ENCODE measurements at places on chromosomes 12 and 14.

GRCh38 chr14:89767861-89768268, 186.7 kb downstream of the EFCAB11 start:
- peak; percentile 56 for DNase-seq

DNA sequence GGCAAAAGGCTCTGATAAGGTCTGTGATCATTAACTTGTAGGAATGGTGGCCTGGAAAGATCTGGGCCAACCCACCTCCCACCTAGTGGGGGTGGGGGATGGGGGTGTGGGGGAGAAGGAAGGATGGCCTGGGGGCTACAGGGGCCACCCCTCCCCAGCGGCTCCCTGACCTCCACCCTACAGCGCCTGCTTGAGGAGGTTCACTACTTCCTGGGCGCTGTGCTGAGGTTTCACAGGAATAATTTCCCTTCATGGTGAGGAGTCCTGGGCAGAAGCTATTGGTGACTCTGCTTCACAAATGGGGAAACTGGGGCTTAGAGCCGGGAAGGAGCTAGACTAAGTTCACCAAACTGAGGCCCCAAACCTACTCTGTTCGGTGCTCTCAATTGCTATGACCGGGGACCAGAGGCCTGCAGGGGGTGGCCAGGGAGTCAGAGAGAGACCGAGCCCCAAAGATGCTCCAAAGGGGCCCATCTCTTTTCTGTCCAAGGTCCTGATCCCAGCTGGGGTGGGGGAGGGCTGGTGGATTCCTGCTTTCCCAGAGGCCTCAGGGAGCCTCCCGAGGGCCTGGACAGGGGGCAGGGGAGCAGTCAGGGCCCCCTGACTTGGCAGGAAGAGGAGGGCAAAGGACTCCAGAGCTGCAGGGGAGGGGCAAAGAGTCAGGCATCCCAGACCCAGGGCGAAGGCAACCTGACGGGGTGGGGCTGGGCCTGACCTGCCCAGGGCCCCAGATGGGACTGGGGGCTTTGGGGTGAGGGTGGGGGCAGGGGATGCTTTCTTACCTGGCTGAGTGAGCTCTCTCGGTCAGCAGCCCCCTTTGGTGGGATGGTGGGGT, 1.7 kb downstream of the HNF1A start:
- DNase-seq = no peak

DNA sequence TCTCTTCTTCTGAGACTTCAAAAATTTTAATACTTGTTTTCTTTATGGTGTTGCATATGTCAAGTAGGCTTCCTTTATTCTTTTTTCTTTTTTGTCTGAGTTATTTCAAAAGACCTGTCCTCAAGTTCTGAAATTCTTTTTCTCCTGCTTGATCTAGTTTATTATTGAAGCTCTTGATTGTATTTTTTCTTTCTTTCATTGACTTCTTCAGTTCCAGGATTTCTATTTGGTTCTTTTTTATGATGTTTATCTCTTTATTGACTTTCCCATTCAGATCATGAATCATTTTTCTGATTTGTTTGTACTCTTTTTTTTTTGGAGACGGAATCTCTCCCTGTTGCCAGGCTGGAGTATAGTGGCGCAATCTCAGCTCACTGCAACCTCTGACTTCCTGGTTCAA, 34.1 kb downstream of the IFT43 start:
- DNase-seq = no peak

DNA sequence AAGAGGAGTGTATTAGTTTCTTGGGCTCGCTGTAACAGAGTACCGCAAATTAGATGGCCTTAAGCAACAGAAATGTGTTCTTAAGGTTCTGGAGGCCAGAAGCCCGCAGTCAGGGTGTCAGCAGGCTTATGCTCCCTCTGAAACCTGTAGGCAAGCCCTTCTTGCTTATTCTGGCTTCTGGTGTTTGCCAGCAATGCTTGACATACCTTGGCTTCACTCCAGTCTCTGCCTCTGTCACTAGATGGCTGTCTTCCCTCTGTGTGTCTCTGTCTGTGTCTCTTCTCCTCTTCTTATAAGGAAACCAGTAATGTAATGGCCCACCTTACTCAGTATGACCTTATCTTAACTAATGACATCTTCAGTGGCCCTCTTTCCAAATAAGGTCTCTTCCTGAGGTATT, 85.1 kb downstream of the DERA start:
- no peak for DNase-seq

DNA sequence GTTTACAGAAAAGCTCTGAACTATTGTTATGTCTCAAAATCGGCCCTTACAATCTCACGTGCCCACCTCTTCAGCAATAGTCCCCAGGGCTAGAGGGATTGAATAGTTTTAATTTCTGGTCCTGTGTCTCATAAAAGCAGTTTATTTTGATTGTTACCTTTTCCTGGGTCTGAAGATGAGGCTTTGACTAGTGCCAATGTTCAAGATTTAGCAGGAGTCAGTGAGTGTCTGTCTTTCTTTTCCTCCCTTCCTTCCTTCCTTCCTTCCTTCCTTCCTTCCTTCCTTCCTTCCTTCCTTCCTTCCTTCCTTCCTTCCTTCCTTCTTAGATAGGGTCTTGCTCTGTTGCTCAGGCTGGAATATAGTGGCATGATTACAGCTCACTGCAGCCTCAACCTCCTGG, 24.7 kb upstream of the SOCS2 start:
- DNase-seq = no peak

DNA sequence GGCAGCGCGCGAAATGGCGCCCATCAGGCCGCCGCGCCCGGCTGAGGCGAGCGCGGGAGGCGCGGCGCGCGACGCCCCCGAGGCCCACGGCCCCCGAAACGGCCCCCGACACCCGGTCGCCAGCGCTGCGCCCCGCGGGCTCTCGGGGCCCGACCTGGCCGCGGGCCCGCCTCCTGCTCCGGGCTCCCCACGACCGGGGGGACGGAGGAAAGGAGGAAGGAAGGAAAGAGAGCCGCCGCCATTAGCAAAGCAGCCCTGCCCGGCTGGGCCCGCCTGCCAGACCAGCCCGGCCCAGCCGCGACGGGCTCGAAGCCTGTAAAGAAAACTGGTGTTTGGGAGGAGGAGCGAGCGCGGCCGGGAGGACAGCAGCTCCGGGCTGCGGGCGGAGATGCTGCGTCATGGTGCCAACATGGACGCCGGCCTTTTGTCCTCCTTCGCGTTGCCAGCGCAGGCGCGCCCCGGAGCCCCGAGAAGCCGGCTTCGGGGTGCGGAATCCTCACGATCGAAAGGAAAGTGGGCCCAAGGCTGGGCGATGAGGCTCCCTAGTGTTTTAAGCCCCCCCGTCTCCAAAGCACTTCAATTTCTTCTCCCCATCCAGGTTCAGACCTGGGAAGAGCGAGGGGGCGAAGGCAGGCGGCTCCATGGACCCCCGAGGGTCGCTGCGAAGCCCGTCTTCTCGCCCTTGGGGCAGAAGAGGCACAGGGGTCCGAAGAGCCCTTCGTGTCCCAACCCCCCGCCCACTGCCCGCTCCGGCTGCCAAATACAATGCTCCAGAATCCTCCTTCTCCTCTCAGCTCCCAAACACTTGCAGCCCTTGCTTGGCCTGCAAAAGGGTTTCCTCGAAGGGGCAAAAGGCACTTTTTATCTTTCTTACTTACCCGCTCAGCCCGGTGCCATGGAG, 2.9 kb upstream of the SETD1B start:
- peak; percentile 66 for DNase-seq

GRCh38 chr14:55128386-55129085, 516 bp upstream of the LGALS3 start:
- no peak for DNase-seq

DNA sequence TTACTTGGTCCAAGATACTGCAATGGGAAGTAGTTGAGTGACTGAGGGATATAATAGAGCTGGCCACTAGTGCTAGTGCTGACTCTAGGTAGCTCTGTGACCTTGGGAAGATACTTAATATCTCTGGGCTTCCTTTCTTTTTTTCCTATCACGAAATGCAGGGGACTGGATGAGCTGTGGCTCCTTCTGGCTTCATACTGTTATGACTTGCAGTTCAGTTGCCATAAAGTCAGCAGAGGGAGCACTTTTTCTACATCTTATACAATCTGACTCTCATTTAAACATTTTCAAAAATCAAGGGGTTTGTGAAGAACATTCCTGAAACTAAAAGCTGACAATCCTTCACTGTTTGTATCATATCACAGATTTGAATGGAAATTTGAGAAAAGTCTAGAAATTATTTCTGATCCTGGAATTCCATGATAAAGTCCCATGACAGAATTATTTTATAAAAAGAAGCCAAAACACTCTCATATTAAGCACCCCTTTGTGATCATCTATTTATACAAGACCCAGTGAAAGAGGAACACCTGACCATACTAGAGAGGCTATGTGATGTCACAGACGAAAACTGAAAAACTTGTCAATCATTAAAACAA, 5.3 kb downstream of the BHLHE41 start:
- DNase-seq = peak; percentile 90

DNA sequence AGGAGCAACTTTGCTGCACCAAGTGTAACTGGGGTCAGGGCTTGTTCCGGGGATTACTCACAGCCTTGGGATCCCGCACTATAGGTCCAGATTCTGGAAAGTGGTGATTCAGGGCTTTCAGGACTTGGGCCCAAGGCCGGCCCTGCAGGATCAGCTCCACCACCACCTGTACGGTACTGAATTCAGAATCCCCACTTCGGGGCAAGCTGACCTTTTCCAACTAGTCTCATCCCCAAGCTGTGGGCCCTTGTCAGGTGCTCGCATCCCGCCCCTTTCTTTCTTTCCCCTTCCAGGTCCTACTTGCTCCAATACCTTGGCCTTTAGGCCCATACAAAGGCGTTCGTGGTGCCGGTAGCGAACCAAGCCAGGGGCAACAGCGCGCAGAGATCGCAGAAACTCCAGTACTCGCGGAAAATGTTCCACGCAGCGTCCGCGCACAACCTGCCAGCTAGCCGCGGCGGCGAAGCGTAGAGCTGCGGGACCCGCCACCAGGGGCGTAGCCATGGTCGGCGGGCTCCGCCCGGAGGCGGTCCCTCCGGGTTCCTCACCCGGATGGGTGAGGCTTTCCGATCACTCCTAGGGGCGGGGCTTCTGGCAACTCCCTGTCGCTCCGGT, 487 bp downstream of the TINF2 start:
- peak; percentile 93 for DNase-seq

DNA sequence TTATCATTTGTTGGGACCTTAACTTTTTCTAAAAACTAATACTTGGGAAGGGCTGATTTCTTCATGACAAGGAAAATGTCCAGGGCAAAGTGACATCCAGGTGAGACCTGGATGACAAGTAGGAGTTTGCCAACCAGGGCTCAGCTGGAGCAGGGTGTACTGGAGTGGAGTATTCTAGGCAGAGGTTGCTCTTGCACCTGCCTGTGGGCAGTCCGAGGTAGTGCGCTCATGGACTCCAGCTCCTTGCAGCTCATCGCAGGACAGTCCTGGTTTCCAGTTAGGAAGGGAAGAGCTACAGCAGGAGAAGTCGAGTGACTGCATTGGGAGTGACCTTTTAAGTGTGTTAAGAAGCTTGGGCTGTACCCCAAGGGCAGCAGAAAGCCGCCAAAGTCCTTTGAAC, 175.9 kb downstream of the PELI2 start:
- DNase-seq = no peak

GRCh38 chr12:21459474-21459873, 22.0 kb downstream of the PYROXD1 start:
- no peak for DNase-seq

DNA sequence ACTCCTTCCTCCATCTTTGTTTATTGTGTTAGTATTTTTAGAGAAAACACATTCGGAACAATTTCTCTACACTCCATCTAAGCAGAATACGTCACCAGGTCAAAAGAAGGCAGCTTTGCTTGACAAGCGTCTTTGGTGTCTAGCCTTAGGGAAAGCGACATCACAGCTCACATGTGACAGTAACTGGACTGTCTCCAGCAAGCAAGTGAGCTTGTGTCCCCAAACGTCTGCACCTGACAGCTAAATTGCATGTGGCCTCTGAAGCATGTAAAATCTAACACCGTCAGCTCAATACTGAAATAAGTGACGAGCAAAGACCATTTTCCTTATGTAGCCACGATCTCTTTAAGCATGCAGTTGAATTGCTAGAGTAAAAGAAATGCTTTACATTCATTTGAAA, 509.8 kb downstream of the GLT1D1 start:
- no peak for DNase-seq

DNA sequence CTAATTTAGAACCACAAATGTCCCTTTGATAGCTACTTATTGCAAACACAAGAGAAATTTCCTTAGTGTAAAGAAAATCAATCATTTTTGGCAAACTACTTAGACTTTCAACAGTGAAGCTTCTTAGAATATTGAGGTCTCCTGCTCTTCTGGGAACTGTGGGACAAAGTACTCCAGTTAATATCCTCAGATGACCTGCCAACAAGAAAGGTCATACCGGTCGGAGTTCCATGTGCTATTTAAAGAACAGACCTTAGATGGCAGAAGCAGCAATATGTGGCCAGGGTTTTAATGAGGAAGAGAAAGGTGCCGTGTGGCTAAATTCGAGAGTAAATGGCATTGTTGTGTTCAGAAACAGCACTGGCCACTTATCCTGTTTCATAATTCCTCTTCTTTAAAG, 114.7 kb upstream of the AMIGO2 start:
- no peak for DNase-seq

- no peak for DNase-seq
Observed at GRCh38 chr12:110266980-110267620, 13.9 kb upstream of the ATP2A2 start.

GRCh38 chr12:132407992-132408391, 78.6 kb upstream of the GALNT9 start:
- DNase-seq = no peak

- peak; percentile 66 for DNase-seq
Observed at GRCh38 chr12:122862872-122863701, 27.8 kb downstream of the HIP1R start.

DNA sequence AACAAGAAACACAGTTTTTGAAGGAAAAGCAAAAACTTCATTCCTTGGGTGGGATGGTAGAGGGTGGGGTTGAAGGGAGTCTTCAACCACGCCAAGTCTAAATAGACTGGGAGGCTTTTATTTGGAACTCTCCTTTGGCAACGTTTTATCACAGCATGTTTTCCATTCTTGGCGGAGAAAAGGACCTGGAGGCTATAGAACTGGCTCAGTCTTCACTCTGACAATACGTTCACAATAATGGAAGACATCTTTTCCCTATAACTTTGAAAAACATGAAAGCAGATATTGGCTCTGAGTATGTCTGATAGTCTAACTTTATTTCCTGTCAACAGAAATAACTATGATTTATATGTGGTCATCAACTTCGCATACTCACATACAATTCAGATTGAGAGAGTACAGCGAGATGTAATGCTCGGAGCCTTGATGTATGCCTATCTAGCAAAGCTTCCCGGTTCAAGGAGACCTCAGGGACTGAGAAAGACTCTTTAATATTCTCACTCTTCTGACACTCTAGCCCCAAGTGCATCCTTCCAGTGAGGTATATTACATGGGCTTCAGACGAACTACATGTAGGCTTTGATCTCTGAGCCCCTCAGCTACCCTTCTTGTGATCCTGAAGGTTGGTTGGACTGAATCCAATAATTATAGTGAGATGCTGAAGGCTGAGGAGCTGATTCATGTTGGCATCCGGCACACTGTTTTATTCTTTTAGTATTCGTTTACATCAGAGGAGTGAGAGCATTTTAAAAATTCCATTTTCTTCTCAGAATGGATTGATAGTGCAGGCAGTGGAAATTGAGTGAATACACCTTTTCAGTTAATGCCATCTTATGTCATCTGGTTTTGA, 14.0 kb downstream of the TMEM30B start:
- DNase-seq = no peak

Measured in SW480 (cell line).